T-helper 17 cell (primary cell): ENCODE measurements at places on chromosomes 11 and 22. TPM values are rescaled to one million over a fixed set of nuclear protein-coding genes. Genes with fewer than 3 reads are reported as not detected.

DNA sequence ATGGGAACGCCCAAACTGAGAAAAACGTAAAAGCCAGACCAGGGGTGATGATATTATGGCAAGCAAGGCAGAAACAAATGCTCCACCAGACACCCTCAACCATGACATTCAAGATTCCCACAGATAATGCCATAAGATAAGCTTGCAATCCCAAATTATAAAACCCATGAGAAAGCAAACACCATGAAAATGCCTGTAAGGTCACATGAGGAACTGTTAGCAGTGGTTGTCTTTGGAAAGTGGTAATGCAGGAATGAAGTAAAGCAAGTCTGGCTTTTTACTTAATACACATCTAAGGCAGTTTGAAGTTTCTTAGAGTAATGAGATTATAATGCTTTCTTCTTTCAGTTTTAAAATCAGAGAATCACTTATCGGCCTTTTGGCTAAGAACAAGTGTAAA is 111.0 kb downstream of the MN1 start:
- no peak overlapping the region for H3K4me3 ChIP-seq
- DNase-seq, result no peak
- no peak overlapping the region for H3K27ac ChIP-seq
- peaks cover 19% of the 10 kb centered on the region for H3K27me3 ChIP-seq

DNA sequence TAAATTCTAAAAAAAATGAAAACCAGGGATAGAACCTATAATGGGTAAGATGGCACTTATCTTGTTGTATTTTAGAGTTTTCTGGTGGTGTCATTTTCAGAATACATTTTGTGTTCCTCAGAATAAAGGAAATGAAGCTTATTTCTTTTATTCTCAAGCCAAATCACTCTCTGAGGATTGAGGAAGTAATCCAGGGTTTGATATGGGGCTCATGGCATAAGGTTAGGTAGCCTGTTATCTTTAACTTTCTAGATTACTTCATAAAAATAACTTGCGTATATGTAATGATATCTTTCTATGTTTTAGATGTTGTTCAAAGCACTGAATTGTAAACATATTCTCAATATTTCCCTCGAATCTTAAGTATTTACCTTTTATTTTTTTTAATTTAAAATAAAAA is 33.5 kb downstream of the PDE3B start:
- peaks cover 5% of the 10 kb centered on the region for H3K36me3 ChIP-seq
- DNase-seq, result no peak
- peaks cover 10% of the 10 kb centered on the region for H3K4me1 ChIP-seq
- no peaks in the 10 kb centered on the region for H3K27me3 ChIP-seq
- H3K4me3 ChIP-seq, result no peak overlapping the region
- no peak overlapping the region for H3K27ac ChIP-seq

DNA sequence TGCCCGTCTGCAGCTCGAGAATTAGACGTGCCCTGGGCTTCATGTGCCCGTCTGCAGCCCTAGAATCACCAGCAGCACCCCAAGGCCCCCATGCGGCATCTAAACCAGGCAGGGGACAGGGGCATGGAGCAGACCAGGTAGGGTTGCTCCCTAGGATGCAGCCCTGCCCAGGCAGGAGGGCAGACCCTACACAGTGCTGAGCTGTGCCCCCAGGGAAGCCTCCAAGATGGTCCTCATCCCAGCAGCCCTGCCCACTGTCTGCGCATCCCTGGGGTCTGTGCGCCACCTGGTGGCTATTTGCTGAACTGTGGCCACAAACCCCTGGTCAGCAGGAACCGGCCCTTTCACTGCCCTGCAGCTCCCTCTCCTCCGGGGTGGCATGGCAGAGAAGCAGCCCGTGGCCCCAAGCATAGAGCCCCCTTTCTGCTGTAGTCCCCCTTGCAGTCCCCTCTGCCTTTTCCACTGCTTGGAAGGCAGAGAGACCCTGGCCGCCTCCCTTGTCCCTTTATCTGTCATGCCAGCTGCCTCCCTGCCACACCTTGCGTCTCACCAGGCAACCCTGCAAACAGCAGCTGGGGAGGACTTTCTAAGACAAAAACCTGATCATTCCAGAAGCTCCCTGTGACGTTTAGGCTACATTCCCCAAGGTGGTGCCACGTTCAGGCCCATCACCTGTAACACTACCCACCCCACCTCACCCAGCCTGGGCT is 86.6 kb downstream of the KCNQ1 start:
- no peak overlapping the region for H3K4me3 ChIP-seq
- H3K4me1 ChIP-seq, result peaks cover 19% of the 10 kb centered on the region
- DNase-seq, result peak; percentile 47
- H3K27me3 ChIP-seq, result no peaks in the 10 kb centered on the region
- no peaks in the 10 kb centered on the region for H3K36me3 ChIP-seq
- H3K27ac ChIP-seq, result no peak overlapping the region

DNA sequence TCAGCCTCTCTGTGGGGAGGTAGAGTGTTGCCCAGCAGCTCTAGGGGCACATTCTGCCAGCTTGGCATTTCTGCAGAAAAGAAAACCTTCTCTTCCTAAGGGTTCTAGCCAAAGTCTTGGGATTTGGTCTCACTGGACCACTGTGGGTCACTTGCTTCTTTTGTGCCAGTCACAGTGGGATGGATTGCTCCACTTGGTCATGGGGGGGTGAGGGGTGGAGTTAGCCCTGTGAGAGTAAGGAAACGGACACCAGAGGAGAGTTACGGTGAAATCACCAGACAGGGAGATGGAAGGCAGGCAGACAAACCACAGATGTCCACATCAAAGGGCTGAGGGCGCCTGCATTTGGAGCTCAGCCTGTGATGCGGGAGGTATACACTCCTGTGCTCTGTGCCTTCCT is 10.8 kb downstream of the SGSM1 start:
- DNase-seq, result no peak
- peaks cover 6% of the 10 kb centered on the region for H3K4me1 ChIP-seq
- H3K27me3 ChIP-seq, result no peaks in the 10 kb centered on the region
- no peak overlapping the region for H3K27ac ChIP-seq
- H3K36me3 ChIP-seq, result peaks cover 6% of the 10 kb centered on the region

- no peak overlapping the region for H3K4me3 ChIP-seq
- no peak overlapping the region for H3K27ac ChIP-seq
- no peaks in the 10 kb centered on the region for H3K4me1 ChIP-seq
Measured at GRCh38 chr11:42417691-42418090, 894.1 kb upstream of the API5 start.

DNA sequence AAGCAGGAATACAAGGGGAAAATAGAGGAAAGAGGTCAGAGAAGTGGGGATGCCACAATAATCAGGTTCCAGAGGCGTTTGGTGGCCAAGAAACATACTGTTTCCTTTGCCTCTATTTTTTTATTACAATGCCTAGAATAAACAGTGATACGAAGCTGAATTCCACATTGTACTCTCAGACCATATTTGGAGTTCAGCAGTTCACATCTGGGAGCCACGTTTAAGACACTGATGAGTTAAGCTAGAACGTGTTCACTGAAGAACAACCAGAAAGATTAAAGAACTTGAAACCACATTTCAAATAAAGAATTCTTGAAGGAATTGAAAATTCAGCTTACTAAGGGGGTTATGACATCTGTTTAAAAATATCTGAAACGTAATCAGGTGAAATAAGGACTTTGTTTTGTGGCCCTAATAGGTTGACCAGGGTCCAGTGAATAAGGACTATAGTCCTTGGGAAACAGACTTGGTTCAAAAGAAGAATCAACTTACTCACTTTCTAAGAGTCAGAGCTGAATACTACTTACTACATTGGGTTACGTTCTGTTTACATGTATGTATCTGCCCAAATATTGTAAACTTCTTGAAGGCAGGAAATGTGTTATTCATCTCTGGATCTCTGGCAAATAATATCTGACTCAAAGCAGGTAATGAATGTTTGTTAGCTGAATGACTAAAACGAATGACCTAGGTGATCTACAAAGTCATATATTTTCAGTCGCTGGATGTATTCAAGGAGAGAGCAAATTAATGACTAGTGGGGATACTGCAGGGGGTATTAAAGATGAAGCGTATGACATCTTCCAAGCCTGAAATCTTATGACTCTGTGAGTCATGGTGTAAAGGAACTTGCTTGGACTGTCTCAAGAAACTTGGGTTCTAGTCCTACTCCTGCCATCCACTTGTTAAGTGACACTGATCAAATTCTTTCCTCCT is 247.0 kb upstream of the NARS2 start:
- DNase-seq, result no peak

The PATZ1 gene
- 35.0 TPM for total RNA-seq

The ANO1 gene
- not detected for total RNA-seq

The SNX32 gene
- total RNA-seq, result 0.34 TPM

The GUCD1 gene
- 58.4 TPM for total RNA-seq
